ENCODE measurements at places on chromosomes 12 and 14.

GRCh38 chr12:131850856-131851559 is 22.8 kb downstream of the MMP17 start:
- DNase-seq, result no peak

GRCh38 chr14:102901633-102902032 is 20.8 kb upstream of the AMN start:
- no peak for DNase-seq

- no peak for DNase-seq
Observed at GRCh38 chr14:44914849-44915248, 46.9 kb downstream of the KLHL28 start.

DNA sequence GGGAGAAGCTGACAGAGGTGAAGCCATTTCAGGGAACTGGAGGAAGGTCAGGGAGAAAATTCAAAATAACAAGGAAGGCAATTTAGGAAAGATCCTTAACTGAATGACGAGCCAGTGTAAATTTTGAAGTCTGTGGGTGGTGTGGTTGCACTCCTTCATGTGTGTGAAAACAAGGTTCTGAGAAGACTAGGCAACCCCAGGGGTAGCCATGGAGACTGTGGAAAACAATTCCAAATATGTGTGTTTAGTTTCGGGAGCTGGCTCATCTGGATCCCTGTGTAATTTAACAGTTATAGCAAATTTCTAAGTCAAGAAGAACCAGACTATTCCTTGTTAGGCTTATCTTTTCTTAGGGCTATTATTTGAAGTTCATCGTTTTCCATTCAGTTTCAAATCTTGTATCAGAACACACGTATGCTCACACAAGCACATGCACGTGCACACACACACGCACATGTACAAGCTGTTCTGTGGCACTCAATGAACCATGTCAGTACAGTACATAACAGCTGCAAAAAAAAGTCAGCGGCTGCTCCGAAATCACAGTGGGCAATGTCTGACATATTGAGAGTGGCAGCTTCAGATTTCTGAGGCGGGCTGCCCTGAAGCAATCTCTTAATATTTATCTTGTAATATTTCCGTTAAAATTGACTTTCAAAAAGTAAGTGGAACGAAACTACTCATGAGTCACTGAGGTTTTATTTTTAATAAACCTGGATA is 411.2 kb downstream of the AEBP2 start:
- DNase-seq, result no peak

DNA sequence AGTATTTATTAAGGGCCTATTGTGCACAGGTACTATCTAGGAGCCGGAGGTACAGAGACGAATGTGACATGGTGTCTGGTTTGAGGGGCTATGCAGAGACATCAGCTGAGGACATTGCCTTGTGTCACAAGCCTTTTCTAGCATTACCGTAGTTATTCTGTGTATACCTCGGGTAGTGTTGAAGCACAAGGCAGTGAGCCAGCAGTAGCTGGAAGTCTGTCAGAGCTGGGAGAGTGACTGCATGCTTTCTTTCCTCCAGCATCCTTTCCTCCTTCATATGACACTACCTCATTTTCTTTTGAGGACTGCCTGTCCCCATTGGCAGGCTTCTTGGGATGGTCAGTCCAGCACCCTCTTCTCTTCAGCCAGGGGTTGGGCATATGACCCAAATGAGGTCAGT is 77.0 kb downstream of the POLR3B start:
- DNase-seq, result no peak
